ENCODE measurements at places on chromosomes 5 and 9. TPM values are rescaled to one million over a fixed set of nuclear protein-coding genes. Genes with fewer than 3 reads are reported as not detected.

Gene PCDHA13
- total RNA-seq = not detected

- peaks cover 33% of the 10 kb centered on the region for H3K36me3 ChIP-seq
- H3K27me3 ChIP-seq = no peaks in the 10 kb centered on the region
- peaks cover 60% of the 10 kb centered on the region for H3K4me1 ChIP-seq
- no peak for DNase-seq
Observed at GRCh38 chr5:135371622-135372232, 27.3 kb downstream of the MACROH2A1 start.

DNA sequence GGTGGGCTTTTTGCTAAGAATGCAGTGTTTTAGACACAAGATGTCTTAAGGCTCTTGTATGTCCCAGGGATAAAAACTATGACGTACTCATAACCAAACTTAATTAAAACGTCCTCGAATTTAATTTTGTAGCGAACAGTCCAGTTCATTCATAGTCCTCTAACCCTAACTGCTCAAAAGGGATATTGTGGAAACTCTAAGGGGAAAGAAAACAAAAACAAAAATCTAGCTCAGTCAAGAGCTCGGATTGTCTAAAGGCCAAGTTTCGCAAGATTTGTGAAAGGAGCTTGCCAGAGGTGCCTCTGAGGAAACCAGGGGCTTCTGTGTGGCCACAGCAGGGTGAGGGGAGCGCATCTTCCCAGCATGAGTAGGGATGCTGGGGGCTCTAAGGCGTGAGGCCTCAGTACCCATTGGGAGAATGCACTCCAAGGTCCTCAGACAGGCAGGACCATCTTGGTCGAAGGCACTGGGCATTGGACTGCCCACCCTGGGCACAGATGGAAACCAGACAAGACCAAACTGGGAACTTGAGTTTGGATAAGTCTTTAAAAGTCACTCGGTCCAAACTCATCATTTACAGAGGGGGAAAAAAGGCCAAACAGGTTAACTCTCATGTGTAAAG lies 71.8 kb downstream of the PRRT1B start:
- peaks cover 9% of the 10 kb centered on the region for H3K36me3 ChIP-seq
- no peaks in the 10 kb centered on the region for H3K27me3 ChIP-seq
- no peak for DNase-seq
- no peak overlapping the region for H3K4me3 ChIP-seq
- peak overlapping the region; percentile 19 for H3K27ac ChIP-seq
- H3K4me1 ChIP-seq = peaks cover under 1% of the 10 kb centered on the region

GRCh38 chr9:91775011-91775707 lies 174.9 kb downstream of the ROR2 start:
- no peak overlapping the region for H3K27ac ChIP-seq
- H3K4me3 ChIP-seq = no peak overlapping the region
- no peaks in the 10 kb centered on the region for H3K4me1 ChIP-seq
- no peaks in the 10 kb centered on the region for H3K27me3 ChIP-seq

Gene ANKRD34B
- not detected for total RNA-seq
